ENCODE measurements at places on chromosomes 2 and 18.

DNA sequence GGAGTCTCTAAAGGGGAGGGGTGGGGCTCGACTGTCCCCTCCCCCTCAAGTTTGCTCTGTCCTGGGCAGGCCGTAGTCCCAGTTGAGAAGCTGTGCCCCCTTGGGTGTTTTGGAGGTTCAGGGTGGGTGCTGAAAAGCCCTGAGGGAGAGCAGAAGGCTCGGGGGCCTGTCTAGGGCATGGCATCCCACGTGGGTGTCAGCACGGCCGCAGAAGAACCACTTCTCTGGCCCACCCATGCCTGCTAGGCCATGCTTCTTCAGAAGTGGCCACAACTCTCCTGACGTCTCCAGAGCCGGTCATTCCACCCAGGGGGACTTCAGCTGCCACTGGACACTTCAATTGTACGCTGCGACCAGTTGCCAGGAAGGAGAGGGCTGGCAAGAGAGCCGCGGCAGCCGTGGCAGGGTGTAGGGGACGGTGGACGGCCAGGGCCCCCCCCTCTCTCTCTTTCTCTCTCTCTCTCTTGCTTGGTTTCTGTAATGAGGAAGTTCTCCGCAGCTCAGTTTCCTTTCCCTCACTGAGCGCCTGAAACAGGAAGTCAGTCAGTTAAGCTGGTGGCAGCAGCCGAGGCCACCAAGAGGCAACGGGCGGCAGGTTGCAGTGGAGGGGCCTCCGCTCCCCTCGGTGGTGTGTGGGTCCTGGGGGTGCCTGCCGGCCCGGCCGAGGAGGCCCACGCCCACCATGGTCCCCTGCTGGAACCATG is at the start of gene INPP5D:
Gene INPP5D, plus strand, starts transcription at position 546 of the 704 bp plus-strand sequence. Its CDS starts 137 bp downstream, at position 683.
- no peak for DNase-seq

DNA sequence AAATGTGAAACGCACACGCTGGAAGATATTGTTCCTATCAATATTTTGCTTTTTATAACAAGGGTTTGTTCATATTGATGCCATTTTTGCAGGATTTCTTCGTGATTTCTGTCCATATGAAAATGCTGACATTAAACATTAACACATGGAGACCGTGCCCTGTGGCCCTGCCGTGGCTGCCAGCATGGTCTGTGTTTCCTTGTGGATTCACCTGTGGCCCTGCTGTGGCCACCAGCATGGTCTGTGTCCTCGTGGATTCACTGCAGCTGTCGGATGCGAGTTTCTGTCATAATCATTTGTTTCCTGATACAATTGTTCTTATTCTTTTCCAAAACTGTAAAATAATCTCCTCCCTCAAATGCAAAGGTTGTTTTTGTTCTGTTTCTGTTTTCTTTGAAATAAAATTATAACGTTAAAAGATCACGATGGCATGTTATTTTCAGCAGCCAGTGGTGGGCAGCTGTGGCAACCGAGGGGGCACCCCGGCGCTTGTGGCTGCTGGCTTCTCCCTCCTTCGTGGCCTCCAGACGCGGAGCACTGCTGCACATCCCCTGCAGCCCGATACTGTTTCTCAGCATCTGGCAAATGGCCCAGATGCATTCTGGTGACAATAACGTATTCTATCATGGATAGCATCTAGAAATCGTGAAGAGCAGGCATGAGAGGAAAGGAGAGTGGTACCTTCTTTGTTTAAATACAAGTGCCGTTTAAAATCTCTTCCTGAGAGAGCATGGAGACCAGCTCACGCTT is 143.5 kb downstream of the PTGR3 start:
- DNase-seq: no peak

DNA sequence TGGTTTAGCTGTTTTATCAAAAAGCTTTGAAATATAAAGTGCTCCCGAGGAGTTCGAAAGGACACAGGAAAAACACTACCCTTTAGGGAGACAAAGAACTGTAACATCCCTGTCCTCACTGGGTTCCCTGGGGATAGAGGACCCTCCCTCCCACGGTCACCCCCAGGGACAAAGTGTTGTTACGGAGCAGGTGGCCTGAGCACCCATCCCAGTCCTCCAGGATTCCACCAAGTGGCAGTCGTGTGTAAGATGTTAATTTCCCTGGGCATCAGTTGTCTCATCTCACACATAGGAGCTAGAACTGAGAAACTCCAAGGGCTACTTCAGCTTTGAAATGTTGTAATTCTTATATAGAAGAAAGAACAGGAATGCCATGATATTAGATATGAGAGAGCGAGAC is 137.7 kb downstream of the ALK start:
- DNase-seq: no peak

DNA sequence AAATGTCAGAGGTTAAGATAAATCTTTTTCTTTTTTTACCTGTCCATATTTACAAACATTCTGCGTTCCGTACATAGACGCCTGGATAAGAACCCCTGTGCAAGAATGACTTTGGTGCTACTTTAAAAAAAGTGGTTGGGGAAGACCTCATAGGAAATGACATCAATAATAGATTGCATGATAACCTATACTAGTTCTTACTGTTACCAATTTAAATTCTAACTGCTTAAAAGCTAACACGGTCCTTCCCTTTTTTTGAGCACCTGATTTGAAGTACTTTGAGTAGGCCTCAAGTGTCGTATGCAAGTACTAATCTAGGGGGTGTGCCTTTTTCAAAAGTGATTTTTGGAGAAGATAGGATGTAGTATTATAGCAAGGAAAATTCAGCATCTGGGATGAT is 2.1 kb downstream of the SLC39A10 start:
- no peak for DNase-seq

DNA sequence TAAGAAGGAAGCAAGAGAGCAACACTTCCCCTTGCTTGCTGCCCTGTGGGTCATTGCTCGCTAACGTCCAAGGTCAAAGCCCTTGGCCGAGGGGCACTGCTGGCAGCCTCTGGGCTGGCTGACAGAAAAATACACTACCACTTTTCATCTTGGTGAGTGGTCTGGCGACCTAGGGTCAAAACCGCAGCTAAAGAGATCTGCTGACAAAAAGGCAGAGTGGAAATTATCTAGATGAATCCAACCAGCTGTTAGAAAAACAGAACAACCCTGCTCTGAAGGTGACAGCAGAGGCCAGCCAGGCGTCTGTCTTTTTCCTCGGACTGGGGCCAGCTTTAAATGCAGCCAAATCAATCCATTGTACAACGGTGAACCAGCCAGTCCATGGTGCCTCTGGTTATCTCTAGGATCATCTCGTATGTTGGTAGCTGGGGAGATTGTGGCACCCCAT is 92.6 kb downstream of the CD8B2 start:
- DNase-seq: no peak

GRCh38 chr2:241569831-241570281 is 11.3 kb downstream of the BOK start:
- DNase-seq: no peak

DNA sequence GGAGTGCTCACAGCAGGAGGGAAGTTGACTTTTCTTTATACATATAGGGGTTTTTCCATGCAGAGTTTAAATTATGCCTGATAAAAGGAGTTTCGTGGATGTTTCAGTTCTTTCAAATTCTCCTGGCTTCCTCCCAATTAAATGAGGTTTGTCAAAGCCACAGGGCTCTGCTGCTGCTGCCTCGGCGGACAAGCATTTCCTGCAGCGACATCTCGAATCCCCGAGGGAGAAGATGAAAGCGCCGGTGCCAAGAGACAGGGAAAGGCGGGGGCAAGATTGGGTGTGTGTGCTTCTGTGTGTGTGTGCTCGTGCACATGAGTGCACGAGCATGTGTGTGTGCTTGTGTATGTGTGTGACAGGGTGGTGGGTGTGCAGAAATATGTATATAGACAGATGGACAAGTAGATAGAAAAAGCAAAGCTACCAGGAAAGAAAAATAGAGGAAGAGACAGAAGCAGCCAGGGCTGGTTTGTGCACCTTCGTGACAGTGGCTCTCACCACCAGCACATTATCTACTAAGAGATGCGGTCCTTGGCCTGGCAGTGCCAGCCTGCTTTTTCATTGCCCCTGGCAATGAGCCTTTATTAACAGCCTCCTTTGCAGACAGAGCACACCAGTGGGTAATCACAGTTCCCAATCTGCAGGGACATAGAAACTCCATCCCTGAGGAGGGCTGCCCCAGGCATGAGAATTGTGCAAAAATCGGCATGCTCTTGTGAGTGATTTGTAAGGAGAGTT is 76.2 kb downstream of the CDK15 start:
- no peak for DNase-seq

GRCh38 chr2:3780477-3781402 is 77.4 kb downstream of the DCDC2C start:
- peak; percentile 85 for DNase-seq

GRCh38 chr2:126506786-126507185 is 149.2 kb upstream of the GYPC start:
- DNase-seq: no peak

DNA sequence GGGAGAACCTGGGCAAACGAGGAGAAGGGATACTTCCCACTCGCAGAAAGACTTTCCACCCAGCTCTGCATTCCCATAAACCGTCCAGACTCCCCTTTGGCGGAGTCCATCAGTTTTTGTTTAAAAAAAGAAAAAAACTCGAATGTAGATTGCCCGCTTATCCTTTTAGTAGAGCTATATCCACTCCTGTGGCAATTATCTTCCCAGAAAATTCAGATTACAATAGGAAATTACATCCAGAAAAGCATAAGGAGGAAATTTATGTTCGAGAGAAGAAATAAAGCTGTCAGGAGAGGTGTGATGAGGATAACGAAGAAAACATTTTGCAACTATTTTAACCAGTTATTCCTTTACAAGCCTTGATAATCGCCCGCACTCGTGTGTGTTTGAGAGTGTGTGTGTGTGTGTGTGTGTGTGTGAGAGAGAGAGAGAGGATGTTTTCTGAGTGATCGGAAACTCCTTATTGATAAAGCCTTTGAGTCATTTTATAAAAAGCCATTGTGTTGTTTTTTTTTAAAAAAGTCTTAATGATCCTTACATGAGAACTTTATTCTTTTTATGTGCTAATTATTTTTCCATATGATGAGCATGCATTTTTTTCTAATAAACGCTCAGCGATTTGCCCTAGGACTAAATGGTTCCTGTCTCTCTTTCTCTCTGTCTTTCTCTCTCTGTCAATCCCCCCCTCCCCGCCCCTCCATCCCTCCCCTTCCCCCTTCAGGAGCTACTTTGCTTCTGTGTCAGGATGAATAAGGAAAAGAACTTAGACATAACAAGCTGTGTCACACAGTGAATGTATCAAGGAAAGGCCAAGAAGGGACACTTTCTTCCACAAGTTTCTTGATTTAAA is 1.1 kb upstream of the PPP3R1 start:
- no peak for DNase-seq

- DNase-seq: no peak
These were observed 96.1 kb downstream of the PID1 start for GRCh38 chr2:229174794-229175496.

- DNase-seq: no peak
These were observed 294.7 kb downstream of the MEIS1 start for GRCh38 chr2:66729416-66730330.

GRCh38 chr2:179336782-179337534 is 72.3 kb upstream of the SESTD1 start:
- DNase-seq: no peak

DNA sequence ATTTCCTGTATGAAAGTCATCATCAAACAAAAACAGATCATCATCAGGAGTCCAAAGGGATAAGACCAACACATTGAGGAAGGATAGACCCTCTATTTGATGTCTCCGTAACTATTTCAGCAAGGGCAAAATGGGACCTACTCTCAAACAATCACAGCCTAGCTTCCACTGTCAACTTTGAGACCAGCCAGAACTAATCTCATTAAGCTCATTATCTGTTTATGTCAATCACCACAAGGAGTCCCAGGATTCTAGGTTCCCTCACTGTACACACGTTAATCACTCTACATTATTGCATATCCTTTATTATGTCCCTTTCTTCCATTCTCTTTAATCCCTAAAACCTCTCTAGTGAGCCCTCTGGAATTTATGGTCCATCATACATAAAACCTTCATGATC is 370.3 kb upstream of the LINC00305 start:
- DNase-seq: no peak

DNA sequence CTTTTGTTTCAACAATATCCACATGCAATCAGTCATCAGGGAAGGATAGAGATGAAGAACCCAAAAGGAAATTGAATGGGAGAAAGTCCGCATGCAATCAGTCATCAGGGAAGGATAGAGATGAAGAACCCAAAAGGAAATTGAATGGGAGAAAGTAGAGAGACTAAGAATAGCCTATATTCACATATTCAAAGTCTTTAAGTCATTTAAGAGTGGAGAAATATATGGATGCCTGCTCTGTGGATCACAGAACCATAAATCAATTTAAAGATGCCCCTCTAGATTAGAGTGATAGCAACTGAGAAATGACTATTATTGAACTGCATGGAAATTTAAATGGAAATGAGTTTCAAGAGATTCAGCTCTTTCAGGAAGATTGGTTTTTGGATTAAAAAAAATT is 90.0 kb upstream of the LPIN2 start:
- DNase-seq: no peak

GRCh38 chr2:17879913-17880274 is 1.4 kb downstream of the KCNS3 start:
- DNase-seq: no peak

GRCh38 chr2:66872081-66872985 is 437.4 kb downstream of the MEIS1 start:
- no peak for DNase-seq

- no peak for DNase-seq
These were observed 191.0 kb downstream of the HNMT start for GRCh38 chr2:138155304-138155703.

DNA sequence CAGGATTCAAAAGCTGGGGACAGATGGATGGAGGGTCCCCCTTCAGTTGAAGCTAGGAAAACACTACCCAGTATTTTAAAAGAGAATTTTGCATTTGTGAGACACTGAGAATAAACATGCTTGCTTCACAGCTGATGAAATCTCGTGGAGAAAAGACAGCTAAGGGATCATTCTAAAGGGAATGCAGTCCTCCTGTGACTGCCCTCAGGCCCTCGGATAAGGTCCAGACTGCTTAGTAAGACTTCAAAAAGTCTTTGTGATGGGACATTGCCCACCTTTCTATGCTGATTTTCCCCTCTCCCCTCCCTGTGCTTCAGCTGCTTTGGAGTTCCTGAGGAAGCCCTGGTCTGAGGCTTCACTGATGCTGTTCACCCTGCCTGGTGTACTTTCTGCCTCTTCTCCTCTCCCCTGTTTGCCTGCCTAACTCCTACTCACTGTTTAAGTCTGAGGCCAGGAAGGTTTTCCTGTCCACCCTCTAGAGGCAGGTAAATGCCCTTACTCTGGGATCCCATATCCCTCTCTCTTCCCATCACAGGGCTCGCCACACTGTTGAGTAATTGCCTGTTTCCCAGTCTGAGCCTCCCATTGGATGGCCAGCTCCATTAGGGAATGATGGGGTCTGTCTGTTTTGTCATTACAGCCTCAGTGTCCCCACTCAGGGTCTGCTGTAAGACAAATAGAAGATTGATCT is 26.6 kb downstream of the POLE4 start:
- DNase-seq: no peak

GRCh38 chr2:220533485-220533884 is 906.1 kb downstream of the SLC4A3 start:
- peak; percentile 9 for DNase-seq

GRCh38 chr2:230010501-230010900 is 58.2 kb downstream of the SLC16A14 start:
- no peak for DNase-seq
